ENCODE measurements at places on chromosomes 2 and 18.

DNA sequence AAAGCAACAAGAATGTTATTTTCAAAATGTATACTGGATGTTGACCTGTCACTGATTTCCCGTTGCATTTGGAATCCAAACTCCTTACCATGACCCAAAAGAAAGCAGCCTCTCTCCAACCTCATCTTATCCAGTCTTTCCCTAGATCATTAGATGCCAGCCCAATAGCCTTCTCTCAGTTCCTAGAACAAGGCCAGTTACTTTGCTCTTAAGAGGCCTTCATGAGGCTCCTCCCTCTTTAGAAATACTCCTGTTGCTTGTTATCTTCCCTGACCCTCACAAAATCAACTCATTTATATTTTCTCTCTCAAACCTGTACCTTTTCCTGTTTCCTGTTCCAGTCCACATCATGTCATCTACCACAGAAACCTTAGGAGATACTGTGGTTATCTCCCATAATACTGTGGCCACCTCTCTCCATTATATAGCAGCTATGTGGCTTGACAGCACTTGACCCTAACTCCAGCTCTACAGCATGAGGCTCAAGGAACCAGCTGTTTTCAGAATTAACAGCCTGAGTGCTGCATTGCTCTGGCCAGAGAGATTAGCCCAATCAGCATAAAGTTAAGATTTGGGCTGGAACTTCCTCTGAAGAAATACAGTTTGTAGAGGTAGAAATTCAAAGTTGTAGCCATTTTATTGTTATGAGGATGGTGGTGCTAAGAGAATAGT lies 22.8 kb downstream of the SRBD1 start:
- DNase-seq, result no peak

DNA sequence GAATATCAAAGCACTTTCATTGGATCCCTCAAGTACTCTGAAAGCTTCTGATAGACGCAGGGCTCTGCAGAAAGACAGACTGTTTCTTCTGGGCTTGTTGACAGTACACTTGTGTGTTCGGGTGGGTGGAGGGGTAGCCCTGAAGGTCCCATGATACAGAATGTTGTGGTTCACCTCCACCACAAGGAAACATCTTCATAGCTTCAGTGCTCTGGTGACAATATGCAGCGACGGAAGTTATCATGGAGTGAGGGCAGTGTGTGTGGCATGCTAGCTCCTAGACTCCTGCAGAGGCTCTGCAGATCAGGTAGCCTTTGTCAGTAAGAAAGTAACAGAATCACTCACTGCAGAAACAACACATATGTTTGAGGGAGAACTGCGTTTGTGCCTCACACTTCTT lies 90.7 kb downstream of the MEIS1 start:
- DNase-seq, result no peak

GRCh38 chr2:15363142-15363541 lies 198.0 kb downstream of the NBAS start:
- DNase-seq, result no peak

- DNase-seq, result peak; percentile 30
These were observed 9.4 kb upstream of the PSD4 start for GRCh38 chr2:113164215-113164929.

GRCh38 chr2:156279446-156280150 lies 52.9 kb downstream of the NR4A2 start:
- DNase-seq, result no peak

DNA sequence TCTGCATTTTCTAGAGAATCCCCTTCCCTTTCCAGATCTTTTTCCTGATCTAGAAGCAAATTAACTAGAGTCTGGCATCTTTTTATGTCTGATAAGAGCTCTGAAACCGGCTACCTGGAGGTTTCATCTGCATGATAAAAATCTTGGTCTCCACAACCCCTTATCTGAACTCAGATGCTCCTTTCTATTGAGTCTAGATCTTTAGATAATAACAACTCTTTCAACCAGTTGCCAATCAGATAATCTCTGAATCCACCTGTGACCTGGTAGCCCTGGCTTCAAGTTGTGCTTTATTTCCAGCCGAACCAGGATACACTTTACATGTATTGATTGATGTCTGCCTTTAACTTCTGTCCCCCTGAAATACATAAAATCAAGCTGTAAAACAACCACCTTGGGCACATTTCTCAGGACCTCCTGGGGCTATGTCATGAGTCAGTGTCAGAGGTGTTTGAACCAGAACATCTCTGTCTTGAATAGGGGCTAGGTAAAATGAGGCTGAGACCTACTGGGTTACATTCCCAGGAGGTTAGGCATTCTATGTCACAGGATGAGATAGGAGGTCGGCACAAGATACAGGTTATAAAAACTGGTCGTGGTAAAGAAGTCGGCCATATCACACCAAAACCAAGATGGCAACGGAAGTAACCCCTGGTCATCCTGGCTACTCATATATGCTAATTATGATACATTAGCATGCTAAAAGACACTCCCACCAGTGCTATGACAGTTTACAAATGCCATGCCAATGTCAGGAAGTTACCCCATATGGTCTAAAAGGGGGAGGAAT lies 20.8 kb downstream of the RALBP1 start:
- DNase-seq, result no peak

GRCh38 chr2:192070099-192070498 lies 124.6 kb downstream of the TMEFF2 start:
- DNase-seq, result no peak

GRCh38 chr2:127530245-127531140 lies 4.2 kb upstream of the IWS1 start:
- DNase-seq, result no peak

- DNase-seq, result no peak
These were observed 537.4 kb upstream of the VRK2 start for GRCh38 chr2:57509189-57509588.

DNA sequence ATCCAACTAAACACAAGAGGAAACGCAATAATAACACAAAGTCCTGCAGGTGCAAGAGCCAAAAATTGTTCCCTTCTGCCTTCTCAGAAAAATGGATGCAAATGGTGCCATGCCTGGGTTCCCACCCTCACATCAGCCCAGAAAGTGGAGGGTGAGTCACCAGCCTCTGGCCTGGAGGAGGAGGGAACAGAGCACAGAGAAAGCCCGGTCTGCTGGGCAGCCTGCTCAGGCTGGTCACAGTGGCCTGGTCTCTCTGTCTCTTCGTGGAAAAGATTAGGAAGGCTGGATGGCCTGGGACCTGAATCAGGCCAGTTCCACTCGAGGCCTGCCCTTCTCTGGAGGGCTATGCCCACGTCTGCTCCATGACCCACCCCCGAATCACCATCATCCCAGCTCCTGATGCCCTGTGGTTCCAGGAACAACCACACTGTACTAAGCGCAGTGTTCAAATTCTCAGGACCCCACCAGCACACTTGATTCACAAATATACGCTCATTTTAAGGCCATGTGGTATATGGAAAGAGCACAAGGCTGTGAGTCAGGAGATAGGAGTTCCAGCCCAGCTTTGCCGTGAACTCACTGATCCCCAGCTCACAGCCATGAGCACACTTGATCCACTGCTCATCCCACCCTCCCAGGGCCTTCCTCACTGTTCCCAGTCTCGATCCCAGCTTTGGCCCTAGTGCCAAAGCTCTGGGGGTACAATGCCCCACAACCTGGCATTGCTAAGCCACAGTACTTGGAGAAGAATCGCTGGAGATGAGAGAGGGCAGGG lies 82.1 kb downstream of the ZBTB7C start:
- no peak for DNase-seq

DNA sequence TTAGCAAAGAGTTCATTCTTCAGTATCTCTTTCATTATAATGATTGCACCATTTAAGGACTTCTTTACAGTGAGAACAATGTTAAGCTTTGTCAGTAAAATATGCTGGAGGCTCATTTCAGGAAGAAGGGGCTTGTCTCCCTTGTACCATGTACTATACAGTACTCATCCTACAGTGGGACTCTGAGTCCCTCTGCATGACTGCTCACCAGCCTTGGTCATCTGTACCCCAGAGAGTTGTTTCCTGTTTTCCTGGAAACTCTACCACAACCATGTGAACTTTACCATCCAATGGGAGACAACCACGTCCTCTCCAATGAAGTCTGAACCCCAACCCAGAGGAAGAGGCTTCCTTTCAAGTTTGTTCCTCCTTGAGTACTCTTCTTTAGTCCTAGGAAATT lies 1171.1 kb upstream of the CRIM1 start:
- no peak for DNase-seq

- no peak for DNase-seq
These were observed 58.6 kb downstream of the LRP2 start for GRCh38 chr2:169303579-169304305.

DNA sequence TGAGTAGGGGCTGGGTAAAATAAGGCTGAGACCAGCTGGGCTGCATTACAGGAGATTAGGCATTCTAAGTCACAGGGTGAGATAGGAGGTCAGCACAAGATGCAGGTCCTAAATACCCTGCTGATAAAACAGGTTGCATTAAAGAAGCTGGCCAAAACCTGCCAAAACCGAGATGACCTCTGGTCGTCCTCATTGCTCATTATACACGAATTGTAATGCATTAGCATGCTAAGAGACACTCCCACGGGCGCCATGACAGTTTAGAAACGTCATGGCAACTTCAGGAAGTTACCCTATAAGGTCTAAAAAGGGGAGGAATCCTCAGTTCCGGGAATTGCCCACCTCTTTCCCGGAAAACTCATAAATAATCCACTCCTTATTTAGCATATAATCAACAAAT lies 132.2 kb downstream of the ARL4C start:
- DNase-seq, result no peak

DNA sequence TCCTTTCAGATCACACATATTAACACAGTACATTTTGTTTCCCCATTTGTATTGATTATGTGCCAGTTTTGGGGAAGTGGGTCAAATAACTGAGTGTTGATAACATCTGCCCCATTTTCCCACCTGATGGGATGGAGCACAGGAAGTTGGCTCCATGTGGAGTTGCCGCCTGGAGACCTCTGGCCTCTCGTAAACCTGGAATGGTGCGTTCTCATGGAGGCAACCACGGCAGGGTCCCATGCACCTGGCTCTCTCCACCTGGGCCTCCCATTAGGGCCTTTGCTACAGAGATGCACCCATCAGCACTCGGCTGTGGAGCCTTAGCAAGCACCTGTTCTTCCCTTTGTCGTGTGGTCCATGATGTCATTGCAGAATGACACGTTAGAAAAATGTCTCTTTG lies 130.6 kb downstream of the MBP start:
- DNase-seq, result no peak

- peak; percentile 92 for DNase-seq
These were observed 34.9 kb downstream of the CAVIN2 start for GRCh38 chr2:191811807-191812602.

DNA sequence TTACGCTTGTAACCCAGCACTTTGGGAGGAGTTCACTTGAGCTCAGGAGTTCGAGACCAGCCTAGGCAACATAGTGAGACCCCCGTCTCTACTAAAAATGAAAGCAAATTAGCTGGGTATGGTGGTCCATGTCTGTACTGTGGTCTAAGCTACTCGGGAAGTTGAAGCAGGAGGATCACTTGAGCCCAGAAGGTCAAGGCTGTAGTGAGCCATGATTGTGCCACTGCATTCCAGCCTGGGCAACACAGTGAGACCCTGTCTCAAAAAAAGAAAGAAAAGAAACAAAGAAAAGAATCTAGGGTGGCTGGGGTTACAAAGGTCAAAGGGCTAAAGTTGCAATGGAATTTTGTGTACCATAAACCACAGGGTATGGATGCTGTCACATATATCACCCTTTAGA lies 41.3 kb downstream of the KIF3C start:
- DNase-seq, result no peak

DNA sequence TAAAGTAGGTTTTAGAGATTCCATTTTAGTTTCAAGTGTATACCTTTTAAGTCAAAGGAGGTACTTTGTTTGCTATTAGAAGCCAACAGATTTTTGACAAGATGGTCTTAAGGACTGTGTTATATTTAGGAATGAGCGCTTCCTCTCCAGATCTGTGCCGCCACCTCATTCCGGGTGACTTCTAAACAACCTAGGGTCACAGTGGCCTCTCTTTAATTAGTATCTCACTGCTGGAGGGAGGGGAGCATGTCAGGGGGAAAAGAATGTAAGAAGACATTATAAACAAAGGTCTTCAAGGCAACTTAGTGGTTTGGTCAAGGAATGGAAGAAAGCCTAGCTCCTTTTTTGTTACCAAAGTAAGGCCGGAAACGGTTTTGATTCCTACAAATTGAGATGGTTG lies 67.0 kb downstream of the RBMS1 start:
- DNase-seq, result no peak

DNA sequence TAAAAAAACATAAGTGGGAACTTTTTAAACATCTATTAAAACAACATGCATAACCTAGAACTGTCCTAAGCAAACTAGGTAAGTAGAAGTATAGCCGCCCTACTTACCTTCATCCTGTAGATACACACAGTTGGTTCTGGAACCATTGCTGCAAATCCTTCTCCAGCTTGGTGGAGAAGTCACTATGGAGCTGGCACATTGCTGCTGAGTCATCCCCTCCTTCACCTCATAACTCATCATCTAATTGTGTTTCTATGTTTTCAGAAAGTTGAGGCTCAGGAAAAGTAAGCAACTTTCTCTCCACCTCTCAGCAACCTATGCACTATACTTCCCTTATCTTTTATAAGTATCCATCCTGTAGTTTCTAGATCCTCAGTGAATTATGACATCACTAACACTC lies 269.8 kb upstream of the MMADHC start:
- DNase-seq, result no peak

- no peak for DNase-seq
These were observed 78.6 kb downstream of the ANKRD44 start for GRCh38 chr2:197232010-197232409.

GRCh38 chr2:62738981-62739936 lies 33.7 kb downstream of the EHBP1 start:
- no peak for DNase-seq

- peak; percentile 93 for DNase-seq
These were observed at the start of gene CCDC93 for GRCh38 chr2:118013724-118014491. TSS of gene CCDC93 (minus strand) at chr2:118014070. CDS start at chr2:118013995, 75 bp downstream.

GRCh38 chr2:61811821-61812220 lies 42.0 kb downstream of the FAM161A start:
- no peak for DNase-seq
